GM04504 (cell line): ENCODE measurements at places on chromosomes 2 and 18.

GRCh38 chr2:65228263-65228750 is 676 bp downstream of the ACTR2 start:
- DNase-seq: no peak

GRCh38 chr18:54241483-54241882 is 17.0 kb upstream of the MBD2 start:
- no peak for DNase-seq

GRCh38 chr18:48803951-48804855 is 146.6 kb downstream of the SMAD7 start:
- DNase-seq: no peak

GRCh38 chr2:65536596-65536995 is 104.2 kb upstream of the SPRED2 start:
- no peak for DNase-seq

GRCh38 chr2:200435379-200435778 is 74.5 kb downstream of the KCTD18 start:
- DNase-seq: no peak

GRCh38 chr2:406876-407275 is 119.0 kb upstream of the ALKAL2 start:
- DNase-seq: no peak
